ENCODE measurements at places on chromosomes 3 and 15.

DNA sequence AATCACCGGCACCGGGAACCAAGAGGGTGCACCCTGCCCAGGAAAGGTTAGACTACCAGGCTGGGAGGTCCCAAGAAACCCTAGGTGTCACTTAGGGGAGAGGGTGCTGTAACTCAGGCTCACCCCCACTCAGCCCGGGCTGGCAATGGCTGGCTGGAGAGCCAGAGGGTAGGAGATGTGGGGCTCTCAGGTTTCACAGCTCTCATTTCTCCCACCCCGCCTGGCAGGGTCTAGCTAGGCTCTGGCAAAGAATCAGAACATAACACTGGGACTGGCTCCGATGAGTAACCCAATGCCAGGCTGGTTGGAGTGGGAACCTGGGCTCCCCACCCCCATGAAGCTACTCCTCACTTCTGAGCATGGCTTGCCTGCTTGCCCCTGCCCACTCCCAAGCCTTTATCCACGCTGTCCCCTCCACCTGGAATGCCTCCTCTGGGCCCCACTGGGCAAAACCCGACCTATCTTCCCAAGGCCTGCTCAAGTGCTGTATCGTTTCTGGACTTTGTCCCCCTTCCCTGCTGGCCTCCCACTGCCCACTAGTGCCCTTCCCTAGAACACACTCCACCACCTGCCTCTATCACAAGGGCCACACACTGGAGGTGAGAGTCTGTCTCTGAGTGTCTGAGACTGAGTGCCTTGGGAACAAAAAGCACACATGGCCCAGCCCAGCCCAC is 2.0 kb downstream of the CIB2 start:
- DNase-seq = no peak

DNA sequence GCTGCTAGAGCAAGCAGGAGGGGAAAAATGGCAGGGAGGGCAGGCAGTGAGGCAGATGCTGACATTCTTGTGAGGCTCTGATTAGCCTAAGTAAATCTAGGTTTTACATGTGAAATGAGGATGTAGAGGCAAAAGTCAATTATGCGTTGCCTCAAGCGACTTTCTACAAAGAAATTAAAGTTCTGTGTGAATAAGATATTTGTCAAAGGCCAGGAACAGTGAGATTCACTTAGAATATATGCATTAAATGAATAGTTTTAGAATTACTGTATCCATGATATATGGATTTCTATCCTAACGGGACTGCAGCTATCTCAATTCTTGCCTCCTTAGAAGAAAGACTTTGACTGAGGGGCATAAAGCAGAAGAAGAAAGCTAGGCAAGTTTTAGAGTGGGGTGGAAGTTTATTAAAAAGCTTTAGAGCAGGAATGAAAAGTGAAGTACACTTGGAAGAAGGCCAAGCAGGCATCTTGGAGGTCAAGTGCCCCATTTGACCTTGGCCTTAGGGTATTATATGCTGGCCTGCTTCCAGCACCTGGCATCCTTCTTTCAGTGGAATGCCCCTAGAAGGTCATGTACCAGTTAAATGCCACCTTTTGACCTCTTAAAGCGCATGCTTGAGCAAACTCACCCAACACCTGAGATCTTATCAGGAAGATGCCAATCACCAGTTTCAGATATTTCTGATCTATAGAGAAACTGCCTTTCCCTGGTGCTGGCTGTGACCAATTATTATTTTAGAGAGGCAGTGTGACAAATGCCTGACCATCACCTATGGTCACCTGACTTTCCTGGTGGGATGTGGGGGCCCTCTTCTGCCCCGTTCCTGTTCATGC is 38.2 kb downstream of the OSTN start:
- DNase-seq = no peak

- DNase-seq = peak; percentile 64
Measured at GRCh38 chr15:52208306-52208946, 17.2 kb upstream of the GNB5 start.

GRCh38 chr15:69857250-69857649 is 240.5 kb downstream of the TLE3 start:
- no peak for DNase-seq

DNA sequence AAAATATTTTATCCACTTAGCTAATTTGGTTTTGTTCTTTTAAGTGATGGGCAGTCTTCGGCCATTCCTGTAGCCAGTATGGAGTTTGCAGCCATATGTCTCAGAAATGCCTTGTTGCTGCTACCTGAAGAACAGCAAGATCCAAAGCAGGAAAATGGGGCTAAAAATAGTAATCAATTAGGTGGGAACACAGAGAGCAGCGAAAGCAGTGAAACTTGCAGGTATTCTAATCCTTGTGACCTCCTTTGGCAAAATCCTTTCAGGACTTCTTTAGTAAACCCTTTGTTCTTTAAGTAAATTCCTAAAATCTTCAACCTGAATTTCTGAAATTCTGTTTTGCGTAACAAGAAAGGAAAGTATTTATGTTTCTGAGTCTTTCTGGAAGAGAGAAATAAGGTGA is 49.8 kb downstream of the CNOT10 start:
- DNase-seq = no peak

- DNase-seq = no peak
Measured at GRCh38 chr15:66803182-66803729, 101.2 kb downstream of the SMAD6 start.

DNA sequence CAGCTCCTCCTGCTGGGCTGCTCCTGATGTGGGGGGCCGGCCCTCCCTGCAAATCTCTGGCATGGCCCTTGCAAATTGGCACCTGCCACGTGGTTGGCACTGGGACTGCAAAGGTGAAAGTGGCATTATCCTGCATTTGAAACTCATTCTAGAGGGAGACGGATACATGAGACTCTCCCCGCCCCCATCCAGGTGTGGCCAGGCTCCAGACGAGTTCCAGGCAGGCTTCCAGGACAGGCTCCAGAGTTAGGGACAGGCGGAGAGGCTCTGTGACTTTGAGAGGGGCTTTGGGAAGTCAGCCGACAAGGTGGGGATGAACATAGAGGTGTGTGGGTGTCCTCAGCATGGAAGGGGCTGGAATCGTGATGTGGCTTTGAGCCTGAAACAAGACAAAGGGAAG is 178.5 kb downstream of the APBA2 start:
- DNase-seq = no peak

DNA sequence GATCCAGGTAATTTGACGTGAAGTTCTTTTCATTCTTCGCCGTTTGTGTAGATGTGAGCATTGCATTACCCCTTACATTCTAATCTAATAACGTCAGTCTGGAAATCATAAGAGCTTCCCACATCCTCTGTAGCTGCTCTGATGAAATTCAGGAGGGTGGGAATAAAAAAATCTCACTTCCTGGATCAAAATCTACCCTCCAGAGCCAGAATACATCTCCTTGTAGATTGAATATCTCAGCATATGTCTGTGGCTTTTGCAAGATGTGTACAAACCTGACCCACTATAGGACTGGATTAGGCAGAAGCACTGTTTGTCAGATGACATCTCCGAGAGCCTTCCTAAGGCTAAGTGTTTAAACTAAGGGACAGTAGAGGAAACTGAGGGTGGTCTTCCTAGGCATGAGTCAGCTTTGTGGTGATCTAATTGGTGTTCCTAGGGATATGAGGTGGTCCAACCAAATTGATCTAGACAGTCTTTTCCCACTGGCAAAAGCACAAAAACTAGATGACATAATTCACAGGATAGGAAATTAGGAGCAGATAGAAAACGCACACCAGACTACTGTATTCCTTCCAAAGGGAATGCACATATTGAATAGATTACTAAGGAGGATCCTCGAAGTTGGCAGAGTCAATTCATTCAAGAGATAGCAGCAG is 216.3 kb upstream of the LRTM1 start:
- DNase-seq = no peak

DNA sequence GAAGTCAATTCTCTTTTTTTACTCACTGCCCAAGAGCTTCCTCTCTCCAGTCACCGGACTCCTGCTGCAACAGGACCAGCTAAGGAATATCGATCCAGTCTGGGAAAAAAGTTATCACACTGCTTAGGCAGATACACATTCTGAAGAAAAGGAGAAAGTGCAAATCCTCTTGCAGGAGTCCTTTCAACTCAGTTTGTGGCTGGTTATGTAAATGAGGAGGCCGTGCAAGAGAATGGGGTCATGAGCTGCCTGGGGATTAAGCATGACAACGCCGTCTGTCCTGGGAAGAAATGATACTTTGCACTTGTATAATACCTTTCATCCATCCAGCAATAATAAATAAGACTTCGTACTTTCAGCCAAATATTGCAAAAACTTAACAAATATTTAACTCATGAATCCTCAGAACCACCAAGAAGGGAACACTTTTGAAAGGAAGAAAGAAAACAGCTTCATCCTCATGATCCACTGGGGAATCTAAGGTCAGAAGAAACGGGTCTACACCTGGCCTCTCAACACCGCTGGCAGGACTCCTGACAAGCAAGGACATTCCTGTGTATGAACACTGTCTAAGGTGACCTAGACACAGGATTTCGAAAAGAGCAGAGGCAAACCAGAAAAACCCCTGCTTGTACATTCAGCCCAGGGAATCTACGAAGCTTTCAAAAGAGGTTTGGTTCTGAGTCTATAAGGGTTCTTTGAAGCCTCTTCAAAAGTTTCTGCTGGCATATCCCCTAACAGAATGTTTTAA is 13.1 kb upstream of the WWTR1 start:
- no peak for DNase-seq

- DNase-seq = no peak
Measured at GRCh38 chr15:100717596-100717995, 115.2 kb downstream of the ASB7 start.

GRCh38 chr15:58988006-58988785 is 733 bp downstream of the RNF111 start:
- DNase-seq = peak; percentile 61

GRCh38 chr3:146496726-146497125 is 27.4 kb upstream of the PLSCR2 start:
- DNase-seq = no peak

- no peak for DNase-seq
Measured at GRCh38 chr3:480070-480469, 283.5 kb downstream of the CHL1 start.

- DNase-seq = no peak
Measured at GRCh38 chr15:100123611-100124010, 218.2 kb downstream of the ADAMTS17 start.

GRCh38 chr3:16102905-16103364 is 71.5 kb upstream of the GALNT15 start:
- no peak for DNase-seq

DNA sequence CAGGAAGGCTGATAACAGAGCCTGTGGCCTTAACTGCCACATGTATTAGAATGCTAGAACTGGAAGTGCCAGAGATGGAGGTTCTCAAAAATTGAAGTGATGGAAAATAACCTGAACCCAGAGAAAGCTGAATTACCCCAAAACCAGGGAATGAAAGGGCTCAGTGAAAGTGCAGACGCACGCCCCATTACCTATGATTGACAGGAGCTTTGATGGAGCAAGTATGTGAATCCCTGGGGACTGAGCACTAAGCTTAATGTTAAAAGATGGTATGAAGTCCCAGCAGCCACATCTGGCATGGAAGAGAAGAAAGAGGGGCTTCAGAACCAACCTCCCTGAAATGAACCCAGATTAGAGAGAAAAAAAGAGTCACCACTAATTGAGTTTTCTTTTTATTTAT is 118.4 kb upstream of the FHIT start:
- no peak for DNase-seq

- DNase-seq = no peak
Measured at GRCh38 chr3:151386056-151386455, 1.5 kb upstream of the P2RY12 start.

GRCh38 chr15:101545548-101546505 is 56.3 kb upstream of the PCSK6 start:
- DNase-seq = no peak

GRCh38 chr3:56857178-56857577 is 55.4 kb upstream of the ARHGEF3 start:
- DNase-seq = no peak

- no peak for DNase-seq
Measured at GRCh38 chr3:16140116-16140893, 34.2 kb upstream of the GALNT15 start.

All from CD4-positive, alpha-beta T cell treated with Interleukin-15 for 1 hour (primary cell).